ENCODE measurements at places on chromosomes 1 and 21.
A peak's percentile ranks its signal among the peaks of the same experiment; 100 is the strongest.

GRCh38 chr21:15932726-15933125 is 202.9 kb downstream of the USP25 start:
- no peak for DNase-seq

DNA sequence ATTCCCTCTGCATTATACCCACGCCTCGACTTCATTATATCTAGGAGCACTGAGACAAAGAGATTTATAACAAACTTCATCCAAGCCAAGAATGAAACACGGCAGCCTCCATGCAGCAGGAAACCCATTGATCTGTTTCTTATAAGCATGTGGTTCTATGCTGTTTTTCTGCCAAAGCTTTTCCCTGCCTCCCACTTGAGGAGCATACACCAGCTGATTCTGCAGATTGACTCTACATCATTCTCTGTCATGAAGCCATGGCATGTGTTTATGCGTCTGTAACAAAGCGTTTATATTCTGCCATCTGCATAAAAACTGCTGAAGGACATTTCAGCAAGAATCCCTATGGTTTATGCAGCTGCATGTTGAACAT is 102.0 kb downstream of the CYYR1 start:
- no peak for DNase-seq

- no peak for DNase-seq
Observed at GRCh38 chr1:23910144-23910543, 3.0 kb downstream of the CNR2 start.

- no peak for DNase-seq
Observed at GRCh38 chr1:94983171-94983739, 56.3 kb upstream of the CNN3 start.

- DNase-seq, result no peak
Observed at GRCh38 chr21:32626621-32627196, 14.5 kb upstream of the CFAP298 start.

DNA sequence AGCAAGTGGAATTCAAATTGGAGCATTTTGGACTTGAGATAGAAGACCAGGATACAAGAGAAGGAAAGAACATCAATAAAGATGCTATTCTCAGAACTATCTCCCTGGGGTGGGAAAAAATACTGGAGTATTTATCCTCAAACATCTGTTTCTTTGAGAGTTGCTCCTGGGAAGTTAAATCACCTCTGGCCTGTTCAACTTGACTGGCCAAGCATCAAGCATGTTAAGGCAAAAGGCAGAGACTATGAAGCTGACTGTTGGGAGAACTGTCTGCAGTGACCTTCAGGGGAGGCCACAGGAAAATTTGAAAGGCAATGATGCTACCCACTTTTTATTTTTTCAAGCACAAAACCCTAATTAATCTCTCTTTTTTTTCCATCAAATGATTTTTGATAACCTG is 239.0 kb downstream of the NTNG1 start:
- DNase-seq, result no peak

DNA sequence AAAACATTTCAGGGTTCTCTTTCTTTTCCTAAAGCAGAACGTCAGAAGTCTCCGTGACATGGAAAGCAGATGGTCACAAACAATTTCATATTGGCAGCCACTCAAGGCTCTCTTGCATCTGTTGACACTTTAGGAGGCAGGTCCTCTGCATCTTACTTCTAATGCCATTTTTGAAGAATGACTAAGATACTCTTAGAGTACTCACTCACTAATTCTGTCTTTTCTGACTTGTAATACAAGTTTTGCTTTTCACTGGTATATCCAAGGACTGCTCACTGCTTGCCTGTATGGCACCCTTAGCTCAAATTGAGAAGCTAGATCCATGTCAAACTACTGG is 68.3 kb downstream of the PRRX1 start:
- DNase-seq, result no peak

- DNase-seq, result peak; percentile 65
Observed at GRCh38 chr1:31696242-31696641, 7.6 kb downstream of the COL16A1 start.

DNA sequence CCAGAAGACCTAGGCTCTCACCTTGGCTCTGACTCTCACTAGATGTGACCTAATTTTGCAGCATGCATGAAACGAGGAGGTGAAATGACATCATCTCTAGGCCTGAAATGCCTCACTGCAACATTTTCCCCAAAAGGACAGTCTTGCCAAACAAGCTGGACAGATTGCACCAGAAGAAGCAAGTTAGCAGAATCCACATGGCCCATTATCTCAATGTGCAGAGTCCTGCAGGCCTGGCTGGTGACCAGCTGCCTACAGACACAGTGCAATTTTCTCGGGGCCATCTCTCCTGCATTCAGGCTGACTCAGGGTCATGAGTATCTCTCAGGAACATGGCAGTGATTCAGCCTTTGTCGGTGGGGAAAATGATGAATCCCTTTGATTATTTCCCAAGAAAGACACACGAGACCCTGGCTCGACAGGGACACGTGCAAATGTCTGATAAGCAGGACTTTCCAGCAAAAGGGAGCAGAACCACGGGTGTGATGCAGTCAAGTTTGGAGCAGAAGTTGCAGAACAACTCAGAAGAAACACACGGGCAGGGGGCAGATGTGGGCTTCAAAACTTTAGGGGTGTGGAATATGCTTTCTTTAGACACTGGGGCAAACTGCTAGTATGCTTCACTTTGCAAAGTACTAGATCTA is 38.7 kb downstream of the TRIM67 start:
- no peak for DNase-seq

- no peak for DNase-seq
Observed at GRCh38 chr1:99170516-99170915, 93.8 kb upstream of the PLPPR4 start.

DNA sequence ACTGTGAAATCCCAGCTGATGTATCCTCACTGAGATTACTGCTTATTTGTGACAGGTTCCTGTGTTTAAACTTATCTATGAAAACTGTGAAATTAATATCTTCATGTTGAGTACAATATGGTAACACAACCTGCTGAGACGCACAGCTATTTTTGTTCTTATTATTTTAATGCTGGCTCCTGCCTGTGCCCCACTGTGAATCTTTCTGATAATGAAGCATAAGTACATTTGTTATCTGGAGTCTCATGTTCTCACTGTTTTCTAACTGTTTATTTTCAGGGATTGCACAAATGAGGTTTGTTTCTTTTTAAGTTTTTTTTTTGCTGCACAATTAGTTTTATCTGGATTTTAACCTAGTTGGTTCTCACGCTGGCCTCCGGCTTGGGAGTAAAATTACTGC is 39.9 kb upstream of the IFNAR2 start:
- no peak for DNase-seq

DNA sequence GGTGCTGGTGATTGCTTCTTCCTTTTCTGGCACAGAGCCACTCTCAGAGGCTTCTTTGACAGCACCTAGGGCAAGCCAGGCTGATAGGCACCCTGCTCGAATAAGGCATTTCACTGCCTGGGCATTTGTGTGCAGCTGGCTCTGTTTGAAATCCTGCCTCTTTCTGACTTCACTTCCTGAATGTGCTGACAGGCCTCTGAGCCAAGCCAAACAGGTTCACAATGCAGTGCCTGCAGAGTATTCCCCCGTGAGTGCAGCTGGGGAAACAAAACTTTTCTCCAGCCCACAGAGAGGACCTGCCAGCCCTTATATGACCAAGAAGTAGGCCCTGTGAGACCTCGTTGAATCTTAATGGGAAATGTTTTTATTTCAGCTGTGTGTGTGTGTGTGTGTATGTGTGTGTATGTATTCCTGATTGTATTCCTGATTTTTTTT is 10.4 kb downstream of the JUN start:
- no peak for DNase-seq

GRCh38 chr1:229285440-229285839 is 14.5 kb downstream of the RAB4A start:
- no peak for DNase-seq

- DNase-seq, result no peak
Observed at GRCh38 chr21:26320596-26320995, 150.0 kb upstream of the APP start.

DNA sequence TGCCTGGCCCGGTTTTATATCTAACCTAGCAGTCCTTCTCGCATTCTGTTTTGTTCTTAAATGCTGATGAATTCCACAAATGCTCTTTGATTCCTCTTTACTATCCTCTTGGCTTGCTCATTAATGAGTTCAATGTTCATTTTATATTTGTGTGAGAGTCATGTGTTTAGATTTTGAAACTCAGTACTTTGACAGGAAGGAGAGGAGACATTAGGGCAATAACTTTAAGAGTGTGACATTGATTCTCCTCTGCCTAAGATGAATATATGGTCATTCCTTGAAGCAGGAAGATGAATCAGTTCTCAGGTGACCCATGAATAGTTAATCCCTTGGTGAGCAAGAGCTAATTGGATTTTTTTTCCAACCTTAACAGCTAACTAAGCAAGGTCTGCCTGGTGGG is 84.1 kb downstream of the MRPS6 start:
- no peak for DNase-seq

DNA sequence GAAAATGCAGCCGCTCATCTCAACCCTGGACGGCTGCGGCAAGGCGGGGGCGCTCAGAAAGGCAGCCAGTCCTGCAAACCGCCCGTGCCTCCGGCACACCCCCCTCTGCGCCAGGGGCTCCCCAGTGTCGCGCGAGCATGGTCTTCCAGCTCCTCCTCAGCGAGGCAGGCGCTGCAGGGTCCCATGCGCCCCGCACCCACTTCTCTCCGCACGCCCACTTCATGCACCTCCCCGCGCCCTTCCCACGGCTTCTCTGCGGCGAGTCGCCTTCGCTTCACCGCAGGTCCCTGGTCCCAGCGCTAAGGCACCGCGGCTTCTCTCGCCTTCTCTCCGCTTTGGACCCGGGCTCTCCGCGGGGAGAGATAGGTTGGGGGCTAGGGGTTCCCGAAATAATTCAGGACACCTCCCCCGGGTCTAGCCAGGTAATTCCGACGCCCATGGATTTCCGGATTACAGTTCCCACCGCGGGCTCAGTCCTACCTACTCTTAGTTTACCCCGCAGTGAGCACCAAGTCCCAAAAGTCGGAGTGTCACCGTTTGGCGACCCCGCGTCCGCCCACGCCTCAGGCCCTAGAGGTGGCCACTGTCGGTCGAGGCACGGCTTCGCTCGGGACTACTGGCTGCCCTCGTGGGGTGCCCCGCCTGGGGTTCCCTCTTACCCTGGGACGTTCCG is 67.5 kb downstream of the SYT2 start:
- no peak for DNase-seq

DNA sequence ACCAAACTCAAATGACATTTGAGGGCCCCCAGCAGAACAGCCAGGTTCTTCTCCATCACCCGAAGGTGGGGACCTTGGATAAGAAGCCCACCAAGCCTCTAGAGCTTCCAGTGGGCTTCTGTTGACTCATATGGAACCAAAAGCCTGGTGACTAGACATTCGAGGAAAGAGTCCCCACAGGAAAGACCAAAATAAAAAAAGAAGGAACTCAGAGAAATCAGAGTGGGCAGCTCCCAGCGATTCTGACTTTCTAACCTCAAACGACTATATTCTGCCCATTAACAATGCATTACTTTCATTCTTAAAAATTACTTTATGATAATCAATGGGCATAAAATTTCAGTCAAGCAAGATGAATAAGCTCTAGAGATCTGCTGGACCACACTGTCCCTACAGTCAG is 9.6 kb upstream of the CHIT1 start:
- no peak for DNase-seq

- DNase-seq, result no peak
Observed at GRCh38 chr1:207346513-207346912, 25.0 kb downstream of the CD55 start.

DNA sequence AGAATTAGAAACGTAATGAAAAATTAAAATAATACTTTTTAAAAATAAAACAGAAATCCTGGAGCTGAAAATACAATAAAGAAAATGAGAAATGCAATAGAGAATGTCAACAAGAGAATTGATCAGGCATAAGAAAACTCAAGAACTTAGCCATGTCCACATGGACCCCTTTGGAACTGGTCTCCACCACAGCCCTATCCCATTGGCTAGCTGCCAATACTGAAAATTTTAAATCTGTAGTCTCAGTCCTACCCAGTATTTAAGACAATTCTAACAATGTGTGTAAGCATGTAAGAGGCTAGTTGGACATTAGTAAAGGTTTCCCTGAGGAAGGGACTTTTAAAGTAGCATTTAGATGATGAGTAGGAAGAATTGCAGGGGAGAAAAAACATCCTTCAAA is 25.8 kb upstream of the RRP15 start:
- no peak for DNase-seq

DNA sequence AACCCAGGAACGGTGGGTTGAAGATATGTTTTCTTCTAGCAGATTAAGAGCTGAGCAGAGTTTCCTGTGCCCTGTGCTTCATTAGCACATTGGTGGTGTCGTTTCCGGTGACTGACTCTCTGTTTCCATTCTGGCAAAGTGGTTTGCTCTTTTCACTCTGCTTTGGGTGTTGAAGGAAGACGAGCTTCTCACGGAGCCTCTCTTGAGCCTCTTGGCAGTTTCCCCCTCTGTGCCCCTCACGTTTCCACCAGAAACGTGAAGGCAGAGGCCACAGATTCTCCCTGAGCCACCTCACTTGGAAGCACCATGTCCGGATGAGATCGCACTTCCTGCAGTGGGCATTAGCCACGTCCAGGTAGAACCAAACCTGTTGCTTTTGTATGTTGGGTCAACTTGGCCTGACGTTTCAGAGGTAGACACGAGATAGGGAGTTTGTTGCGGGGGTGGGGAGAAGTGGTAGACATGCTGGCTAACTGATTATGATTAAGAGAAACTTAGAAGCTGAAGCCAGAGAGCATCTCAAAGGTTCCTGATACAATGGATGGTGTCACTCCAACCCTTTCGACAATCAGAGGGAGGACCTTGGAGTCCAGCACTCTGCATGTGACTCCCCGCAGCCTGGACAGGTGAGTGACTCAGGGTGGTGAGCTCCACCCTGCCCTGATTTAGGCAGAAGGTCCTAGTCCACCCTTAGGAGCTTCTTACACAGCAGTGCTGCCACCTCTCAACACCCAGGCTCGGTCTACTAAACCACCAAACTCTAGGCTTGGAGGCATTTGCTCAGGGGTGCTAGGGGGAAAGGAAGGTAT is at the start of gene LAX1:
Gene LAX1 (plus strand): TSS at position 155 of the 809 bp plus-strand sequence. CDS start 383 bp downstream, at position 538.
- no peak for DNase-seq

GRCh38 chr1:201138311-201138840 is 11.4 kb upstream of the ASCL5 start:
- DNase-seq, result no peak

DNA sequence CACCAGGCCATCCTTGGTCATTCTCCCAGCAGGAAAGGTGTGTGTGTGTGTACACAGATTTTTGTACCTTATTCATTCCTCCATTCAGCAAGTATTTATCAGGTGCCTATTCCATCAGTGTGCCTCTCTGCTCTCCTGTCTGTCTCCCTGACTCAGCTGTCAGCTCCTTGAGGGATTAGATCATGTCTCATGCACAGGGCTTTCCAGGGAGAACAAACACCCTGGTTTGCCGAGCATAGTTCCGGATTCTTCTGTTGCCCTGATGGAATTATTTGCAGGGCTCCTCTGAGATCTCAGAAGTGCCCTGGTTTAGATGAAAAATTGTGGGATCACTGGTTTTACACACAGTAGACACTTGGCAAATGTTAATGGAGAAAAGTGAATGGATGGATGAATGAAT is 8.1 kb upstream of the SDHB start:
- no peak for DNase-seq

Measured in hypothalamus (tissue), 51 donors.